ENCODE measurements at places on chromosomes 11 and 22.

DNA sequence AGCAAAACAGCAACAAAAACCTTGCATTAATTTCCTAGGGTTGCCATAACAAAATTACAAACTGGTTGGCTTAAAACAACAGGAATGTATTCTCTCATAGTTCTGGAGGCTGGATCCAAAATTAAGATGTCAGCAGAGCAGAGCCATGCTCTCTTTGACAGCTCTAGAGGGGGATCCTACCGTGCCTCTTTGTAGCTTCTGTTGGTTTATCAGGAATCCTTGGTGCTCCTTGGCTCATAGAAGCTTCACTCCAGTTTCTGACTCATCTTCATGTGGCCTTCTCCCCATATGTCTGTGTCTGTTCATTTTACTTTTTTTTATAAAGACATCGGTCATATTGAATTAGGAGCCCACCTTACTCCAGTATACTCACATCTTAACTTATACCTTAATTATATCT lies 90.5 kb upstream of the POU2AF2 start:
- no peak for DNase-seq

GRCh38 chr11:1109101-1109917 lies 34.6 kb downstream of the MUC2 start:
- DNase-seq, result no peak

GRCh38 chr22:17113600-17113999 lies 7.6 kb downstream of the TMEM121B start:
- no peak for DNase-seq

GRCh38 chr11:80155412-80156017 lies 714.7 kb upstream of the TENM4 start:
- DNase-seq, result no peak

- DNase-seq, result no peak
Observed at GRCh38 chr11:71172680-71173079, 79.7 kb downstream of the SHANK2 start.

DNA sequence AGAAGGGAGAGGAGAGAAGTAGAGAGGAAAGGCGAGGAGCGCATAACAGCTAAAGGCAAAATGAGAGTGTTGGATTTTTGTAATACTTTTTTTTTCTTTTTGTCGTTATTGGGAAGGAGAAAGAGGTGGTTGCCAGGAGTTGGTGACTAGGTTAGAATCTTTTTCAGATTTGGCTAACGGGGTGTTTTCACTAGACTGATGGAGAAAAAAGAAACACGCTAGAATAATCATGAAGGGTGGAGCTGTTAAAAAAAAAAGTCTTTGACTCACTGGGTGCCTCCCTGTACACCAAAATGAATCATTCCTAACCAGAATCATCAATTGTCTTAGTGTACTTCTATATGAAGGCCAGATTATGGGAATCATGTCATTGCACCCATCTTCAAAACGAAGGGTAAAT lies 12.7 kb downstream of the BLID start:
- no peak for DNase-seq

DNA sequence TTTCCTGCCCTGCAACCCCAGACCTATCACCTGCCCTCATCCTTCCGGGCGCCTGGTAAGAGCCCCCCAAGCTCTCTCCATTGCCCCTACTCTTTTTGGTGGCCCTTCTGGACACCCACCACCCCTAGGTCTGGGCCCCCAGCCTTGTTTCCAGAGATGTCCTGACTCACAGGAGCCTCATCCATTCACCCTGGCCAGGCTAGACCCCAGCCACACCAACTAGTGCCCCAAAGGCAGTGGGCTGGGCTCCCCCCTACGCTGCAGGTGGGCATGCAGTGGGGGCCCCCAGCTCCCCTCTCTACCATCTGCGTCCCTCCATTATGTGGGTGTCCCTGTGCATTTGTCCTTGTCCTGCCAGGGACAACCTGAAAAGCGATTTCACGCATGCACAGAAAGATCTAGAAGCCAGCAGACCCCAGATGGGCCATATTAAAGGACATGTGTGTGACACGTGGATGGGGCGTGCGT lies 1.4 kb downstream of the MRGPRF start:
- DNase-seq, result no peak

- DNase-seq, result no peak
Observed at GRCh38 chr11:45610627-45611026, 54.8 kb downstream of the CHST1 start.

- DNase-seq, result peak; percentile 58
Observed at GRCh38 chr22:39013942-39014722, at the start of gene APOBEC3C. Gene APOBEC3C (plus strand): TSS chr22:39014257. CDS start chr22:39014363, 106 bp downstream.

DNA sequence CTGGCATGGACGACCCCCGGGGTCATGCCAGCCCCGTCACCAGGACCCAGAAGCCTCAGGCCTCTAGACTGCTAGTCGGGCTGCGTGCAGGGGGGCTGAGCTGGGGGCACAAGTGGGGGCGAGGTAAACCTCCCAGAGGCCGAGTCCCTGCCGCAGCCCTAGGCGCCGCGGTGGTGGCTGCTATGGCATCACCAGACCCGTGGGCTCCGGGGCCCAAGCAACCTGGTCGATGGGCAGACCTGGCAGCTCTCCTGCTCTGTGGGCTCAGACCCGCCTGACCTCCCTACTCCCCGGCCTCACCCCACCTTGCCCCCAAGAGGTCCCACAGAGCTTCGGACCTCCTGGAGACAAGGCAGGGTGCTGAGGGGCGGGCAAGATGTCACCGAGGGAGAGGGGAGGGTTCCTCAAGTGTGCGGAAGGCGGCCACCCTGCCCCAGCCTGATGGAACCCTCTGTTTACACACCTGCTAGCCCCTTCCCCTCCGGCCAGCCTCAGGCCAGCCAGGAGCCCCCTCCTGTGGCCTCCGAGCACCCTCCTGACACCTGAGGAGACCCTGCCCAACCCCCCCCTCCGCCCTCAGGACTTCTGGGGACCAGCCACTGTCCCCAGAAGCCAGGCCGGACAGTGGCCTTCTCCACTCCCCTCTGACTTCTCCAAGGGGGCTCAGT lies 9.4 kb downstream of the IGF2 start:
- no peak for DNase-seq

- no peak for DNase-seq
Observed at GRCh38 chr11:75820645-75821044, 5.6 kb downstream of the UVRAG start.

DNA sequence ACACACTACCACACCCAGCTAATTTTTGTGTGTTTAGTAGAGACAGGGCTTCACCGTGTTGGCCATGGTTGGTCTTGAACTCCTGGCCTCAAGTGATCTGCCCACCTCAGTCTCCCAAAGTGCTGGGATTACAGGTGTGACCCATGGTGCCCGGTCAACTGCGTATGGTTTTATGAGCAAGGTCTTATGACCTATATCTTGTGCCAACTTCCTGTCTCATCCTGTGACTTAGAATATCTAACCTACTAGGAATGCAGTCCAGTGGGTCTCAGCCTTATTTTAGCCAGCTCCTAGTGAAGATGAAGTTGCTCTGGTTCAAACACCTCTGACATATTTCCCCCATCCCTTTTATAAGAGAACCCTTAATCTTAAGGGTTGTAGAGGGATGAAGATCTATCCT lies 66.1 kb upstream of the OR5AN1 start:
- no peak for DNase-seq

- no peak for DNase-seq
Observed at GRCh38 chr22:39746600-39747262, 146.8 kb downstream of the ENTHD1 start.

DNA sequence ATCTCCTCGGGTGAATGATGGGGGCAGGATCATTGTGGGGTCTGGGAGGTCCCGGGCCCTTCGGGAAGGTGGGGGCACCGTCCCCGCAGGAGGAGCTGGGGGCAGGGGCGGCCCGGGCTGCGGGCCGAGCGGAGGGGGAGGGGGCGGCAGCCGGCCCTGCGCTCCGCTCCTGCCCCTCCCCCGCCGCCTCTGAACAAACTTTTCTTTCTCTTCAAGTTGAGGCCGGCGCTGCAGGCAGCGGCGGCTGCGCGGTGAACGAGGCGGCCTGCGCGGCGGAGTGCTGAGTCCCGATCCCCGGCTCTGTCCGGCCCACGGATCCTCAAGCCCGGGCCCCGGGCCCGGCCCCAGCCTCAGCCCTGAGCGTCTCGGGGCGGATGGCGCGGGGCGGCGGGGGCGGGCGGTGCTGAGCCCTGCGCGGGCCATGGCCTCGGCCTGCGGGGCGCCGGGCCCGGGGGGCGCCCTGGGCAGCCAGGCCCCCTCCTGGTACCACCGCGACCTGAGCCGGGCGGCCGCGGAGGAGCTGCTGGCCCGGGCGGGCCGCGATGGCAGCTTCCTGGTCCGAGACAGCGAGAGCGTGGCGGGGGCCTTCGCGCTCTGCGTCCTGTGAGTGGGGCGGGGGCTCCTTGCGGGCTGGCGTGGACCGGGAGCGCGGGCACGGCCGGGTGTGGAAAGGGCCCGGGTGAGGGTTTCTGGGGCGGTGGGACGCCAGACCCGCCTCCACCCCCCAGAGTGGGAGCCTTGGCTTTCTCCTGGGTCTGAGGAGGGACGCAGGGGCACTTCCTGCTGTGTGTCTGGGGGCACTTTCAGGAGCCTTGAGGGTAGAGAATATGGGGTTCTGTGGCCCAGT lies at the start of gene INPPL1:
Gene INPPL1, plus strand, starts transcription at position 204 of the 847 bp plus-strand sequence. Its CDS starts 218 bp downstream, at position 422.
- DNase-seq, result no peak

GRCh38 chr11:75287579-75287978 lies 47.0 kb downstream of the TPBGL start:
- DNase-seq, result no peak

- DNase-seq, result no peak
Observed at GRCh38 chr11:83922318-83922717, 636.2 kb upstream of the CCDC90B start.

DNA sequence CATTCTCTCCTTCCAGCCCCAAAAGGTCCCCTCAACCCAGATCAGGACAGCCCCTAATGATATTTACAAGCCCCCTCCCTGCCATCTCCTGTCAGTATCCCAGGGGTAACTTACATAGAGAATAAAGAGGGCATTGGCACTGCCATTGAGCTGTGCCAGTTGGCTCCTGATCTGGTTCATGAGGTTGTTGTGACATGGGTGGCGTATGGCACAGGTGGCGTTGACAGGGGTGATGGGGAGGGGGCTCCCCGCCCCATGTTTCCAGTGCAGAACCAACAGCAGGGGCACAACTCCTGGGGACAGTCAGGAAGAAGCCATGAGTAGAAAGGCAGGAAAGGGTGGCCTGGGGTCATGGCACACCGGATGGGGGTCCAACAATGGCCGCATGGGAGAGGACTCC lies 1.9 kb downstream of the LIF start:
- DNase-seq, result no peak

Data from activated CD8-positive, alpha-beta memory T cell treated with anti-CD3 and anti-CD28 coated beads for 48 hours (primary cell).